Esophagus squamous epithelium (tissue), 5 donors: ENCODE measurements at places on chromosomes 11 and 22.

DNA sequence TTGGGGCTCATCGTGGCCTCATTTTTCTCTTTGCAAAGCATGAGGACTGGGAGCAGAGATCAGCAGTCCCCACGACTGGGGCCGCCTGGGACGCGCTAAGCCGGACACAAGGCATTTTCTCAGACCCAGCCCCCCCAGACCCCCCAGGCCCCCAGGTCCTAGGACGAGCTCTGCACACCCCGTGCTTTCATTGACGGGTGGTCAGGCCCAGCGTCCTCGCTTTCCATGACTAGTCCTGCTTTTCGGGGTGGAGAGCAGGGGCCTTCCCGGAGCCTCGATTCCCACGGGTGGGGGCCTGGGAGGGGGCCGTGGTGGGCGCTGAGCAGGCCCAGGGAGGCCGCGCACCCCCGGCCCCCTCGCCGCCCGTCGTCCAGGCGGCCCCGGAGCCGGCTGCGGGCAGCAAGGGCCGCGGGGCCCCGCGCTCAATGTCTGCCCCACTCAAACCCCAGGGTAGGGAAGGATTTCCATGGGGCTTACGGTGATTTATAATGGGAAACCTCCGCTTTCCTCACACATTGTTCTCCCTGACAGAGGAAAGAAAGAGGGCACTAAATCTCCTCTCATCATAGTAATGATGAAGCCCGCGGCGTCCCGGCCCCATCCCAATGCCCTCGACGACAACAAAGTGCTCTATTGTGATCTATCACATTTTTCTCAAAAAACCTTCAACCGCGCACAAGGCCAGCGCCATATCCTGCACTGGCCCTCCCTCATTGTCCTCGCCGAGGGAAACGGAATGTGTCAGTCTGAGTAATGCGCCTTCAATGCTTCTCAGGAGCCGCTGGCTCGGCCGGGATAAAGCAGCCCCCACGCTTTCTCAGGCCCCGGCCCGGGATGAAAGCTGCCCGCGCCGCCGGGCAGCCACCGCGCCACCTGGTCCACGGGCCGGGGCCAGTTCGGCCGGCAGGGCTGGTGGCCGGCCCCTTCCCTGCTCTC is 10.4 kb upstream of the LINC01488 start:
- no peak for DNase-seq

- DNase-seq, result no peak
Measured at GRCh38 chr11:78417175-78417887, at the start of gene GAB2. Gene GAB2, minus strand, starts transcription at chr11:78417820. Its CDS starts 100 bp downstream, at chr11:78417720.

GRCh38 chr11:46808799-46809431 is 37.2 kb downstream of the CKAP5 start:
- DNase-seq, result no peak

GRCh38 chr11:64743591-64744543 is at the start of gene RASGRP2:
Gene RASGRP2, minus strand, starts transcription at chr11:64744142. Its CDS starts 1,276 bp downstream, at chr11:64742866.
- peak; percentile 51 for DNase-seq

DNA sequence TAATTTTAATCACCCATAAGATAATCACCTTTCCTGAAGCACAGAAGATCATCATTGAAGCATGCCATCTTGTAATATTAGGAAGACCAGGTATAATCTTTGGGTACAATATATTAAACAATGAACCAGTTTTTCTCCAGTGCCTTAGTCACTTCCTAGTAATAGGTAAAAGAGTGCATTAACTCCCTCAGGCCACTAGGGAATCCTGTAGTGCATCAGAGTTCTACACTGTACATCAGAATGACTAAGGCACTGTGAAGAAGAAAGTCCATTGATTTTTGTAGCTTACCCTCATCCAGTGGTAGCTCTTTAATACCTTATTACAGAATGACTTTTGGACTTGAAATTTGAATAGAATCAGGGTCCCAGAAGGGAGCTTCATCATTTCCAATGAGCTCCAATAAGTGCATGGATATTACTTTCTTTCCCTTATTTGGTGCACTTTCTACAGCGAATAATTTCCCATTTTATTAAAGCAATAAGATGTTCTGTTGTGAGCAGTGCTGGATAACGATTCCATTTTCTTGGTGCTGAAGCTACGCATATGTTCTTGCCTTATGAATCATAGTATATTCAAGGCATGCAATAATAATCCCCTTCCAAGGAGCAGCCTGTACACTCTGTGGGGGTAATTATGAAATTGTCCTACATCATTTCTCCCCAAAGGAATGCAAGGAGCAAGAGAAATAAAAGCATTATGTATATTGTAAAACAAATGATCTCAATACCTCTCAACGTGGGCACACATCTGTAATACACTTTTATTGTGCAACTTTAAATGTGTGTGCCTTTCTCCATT is 4.7 kb downstream of the C11orf87 start:
- no peak for DNase-seq

GRCh38 chr22:40270748-40271373 is 75.4 kb upstream of the ADSL start:
- no peak for DNase-seq

GRCh38 chr22:39674536-39674935 is 104.0 kb downstream of the CACNA1I start:
- DNase-seq, result no peak
